ENCODE measurements at places on chromosomes 6 and 20.

DNA sequence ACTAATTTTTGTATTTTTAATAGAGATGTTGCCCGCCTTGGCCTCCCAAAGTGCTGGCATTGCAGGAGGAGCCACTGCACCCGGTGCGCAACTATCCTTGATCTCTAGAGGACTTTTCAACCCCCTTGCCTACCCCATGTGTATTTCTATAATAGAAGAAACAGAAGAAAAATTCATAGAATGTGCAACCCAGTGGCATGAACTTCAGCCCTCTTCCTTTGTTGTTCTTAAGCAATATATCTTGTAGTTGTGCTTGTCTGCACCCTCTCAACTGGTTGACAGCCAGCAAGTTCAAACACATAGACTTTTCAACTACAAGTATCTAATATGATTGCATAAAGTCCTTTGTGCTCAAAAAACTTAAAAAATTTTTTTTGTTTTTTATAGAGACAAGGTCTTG is 72.3 kb upstream of the NCOA3 start:
- DNase-seq, result no peak

- DNase-seq, result no peak
Measured at GRCh38 chr6:52524918-52525317, 51.9 kb downstream of the TRAM2 start.

- DNase-seq, result no peak
Measured at GRCh38 chr6:168015009-168015408, 17.5 kb downstream of the KIF25 start.

DNA sequence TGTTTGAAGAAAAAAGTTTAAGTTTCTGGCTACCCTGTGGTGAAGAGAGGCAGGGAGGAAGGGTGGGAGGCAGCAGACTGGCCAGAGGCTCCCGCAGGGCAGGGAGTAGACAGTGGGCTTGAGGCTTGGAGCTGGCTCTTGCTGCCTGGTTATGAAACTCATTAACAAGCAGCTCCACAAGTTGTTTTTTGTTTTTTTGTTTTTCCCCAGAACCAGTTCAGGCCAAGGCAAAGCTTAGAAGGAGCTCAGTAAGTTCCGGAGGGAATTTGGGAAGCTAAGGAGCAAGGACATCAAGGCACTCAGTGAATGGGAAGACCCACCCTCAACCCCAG is 4.0 kb downstream of the DLL1 start:
- DNase-seq, result no peak

GRCh38 chr6:44111434-44112417 is 15.5 kb downstream of the MRPL14 start:
- DNase-seq, result no peak

GRCh38 chr20:56601166-56601565 is 27.9 kb upstream of the TFAP2C start:
- DNase-seq, result no peak

DNA sequence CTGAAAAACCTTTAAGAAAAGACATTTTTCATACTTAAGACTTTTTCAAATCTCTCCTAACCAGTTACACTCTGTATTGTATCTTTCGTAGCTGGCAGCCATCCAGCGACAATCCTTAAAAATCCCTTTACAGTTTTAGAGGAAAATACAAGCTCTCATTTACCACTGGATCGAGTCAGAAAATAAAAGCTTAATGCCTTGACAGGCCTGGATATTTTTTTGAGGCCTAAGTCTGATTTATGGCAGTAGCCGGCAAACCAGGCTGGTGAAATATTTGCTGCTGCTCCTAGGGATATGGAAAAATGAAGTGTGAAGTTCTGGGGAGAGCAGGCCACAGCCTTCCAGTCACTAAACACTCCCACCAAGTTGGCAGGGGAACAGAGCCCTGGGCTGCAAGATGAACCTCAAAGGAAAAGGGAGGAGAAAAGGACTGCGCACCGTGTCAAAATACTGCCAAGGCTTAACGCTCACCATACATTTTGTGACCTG is 213.0 kb upstream of the SUPT3H start:
- DNase-seq, result no peak

GRCh38 chr20:17491041-17491440 is 40.1 kb downstream of the BFSP1 start:
- DNase-seq, result no peak

DNA sequence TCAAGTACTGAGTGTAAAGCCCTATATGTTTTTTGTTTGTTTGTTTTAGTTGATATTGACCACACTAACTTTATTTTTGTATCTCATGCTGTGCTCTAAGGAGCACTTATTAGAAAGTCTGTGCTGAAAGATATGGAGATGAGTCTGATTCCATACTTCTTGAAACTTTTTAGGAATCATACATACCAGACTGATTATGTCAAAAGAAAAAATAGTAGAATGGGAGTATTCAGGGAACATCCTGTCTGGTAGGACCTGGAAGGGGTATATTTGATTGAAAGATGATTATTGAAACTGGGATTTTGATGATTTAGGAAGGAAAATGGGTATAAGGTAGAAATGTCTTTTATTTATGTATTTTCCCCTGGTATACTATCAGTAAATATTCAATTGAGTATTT is 111.4 kb downstream of the QKI start:
- DNase-seq, result no peak

GRCh38 chr20:46696791-46697279 is 7.6 kb upstream of the TP53RK start:
- DNase-seq, result no peak

GRCh38 chr6:111985202-111985731 is 68.6 kb upstream of the CCN6 start:
- DNase-seq, result no peak

DNA sequence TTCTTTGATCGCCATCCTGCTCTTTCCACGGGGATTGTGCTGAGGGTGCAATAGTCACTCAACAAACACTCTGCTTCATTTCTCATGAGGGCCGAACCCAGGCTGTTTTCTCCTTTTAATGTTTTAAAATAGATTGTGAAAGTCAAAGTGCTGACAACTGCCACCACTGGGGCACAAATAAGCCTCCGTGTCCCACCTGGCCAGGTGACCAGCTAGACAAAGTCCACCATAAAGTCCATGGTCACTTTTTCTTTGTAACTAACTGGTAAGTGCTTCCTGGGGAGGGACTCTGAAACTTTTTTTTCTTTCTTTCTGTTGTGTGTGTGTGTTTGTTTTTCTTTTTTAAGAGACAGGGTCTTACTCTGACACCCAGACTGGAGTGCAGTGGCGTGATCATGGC is 219.8 kb downstream of the LY86 start:
- no peak for DNase-seq

DNA sequence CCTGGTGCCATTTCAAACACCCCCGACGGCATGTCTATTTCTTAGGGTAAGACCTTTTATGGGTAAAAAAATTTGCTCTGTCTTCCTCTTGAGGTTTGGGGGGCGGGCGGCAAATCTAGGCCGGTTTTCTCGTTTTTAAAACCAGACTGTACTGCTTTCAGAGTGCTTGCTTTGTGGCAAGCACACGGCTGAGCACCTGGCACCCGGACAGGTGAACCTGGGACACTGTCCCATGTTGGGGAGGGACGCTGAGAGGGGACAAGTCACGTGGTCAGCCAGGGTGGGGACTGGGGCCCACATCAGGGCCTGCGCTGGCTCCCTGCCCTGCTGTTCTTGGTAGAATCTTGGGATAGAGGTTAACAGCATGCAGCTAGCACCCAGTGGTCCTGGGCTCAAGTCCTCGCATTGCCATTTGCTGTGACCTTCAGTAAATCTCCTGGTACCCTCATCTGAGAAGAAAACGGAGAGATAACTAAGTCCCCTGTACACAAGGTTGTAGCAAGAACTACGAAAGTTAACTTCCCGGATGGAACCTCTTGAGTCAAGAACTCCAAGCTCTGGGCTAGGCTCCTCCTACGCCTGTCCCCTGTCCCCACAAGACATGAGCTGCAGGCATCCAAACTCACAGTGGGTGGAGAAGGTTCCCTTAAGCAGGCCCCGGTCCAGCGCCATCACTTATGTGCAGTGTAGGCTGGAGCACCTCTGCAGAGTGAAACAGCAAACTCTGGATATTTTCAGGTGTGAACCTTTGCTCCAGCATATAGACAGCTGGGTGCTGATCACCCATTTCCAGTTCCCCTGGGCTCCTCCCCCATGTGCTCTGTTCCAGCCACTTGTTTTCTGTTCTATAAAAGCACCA is 41.7 kb downstream of the PMEPA1 start:
- no peak for DNase-seq

DNA sequence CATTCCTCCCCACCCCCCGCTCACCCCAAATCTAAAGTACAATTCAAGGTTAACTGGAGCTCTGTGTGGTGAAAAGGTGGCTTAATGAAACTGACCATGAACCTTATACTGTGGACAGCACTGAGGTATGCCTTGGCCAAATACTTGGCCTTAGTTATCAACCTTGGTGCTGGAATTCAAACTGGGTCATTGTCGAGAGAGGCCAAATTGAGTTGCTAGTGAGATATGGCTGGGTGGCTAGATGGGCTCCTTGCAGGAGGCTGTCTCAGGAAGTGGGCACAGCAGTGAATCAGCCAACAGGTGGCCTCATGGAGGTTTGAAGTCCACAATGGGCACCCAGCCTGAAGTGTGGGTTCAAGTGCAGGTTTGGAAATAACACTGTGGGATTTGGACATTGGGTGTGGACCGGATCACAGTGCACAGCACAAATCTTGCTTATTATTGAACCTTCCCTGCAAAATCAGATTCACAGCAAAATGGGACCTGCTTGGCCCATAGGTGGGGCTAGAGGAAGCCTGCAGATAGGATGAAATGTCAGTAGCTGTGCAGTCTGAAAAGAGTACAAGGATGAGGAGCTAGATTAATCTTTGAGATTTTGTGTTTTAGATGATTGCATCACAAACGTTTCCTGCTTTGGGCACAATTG is 5.6 kb upstream of the BTBD3 start:
- DNase-seq, result no peak

DNA sequence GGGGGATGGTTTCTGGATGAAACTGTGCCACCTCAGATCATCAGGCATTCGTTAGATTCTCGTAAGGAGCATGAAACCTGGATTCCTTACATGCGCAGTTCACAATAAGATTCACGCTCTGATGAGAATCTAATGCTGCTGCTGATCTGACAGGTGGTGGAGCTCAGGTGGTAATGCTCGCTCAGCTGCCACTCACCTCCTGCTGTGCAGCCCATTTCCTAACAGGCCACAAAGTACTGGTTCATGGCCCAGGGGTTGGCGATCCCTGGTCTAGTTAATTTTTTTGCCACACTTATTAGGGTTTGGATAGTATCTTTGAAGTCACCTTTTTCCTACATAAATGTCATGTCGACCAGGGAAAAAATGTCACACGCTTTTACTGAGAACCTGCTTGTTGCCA is 96.8 kb upstream of the MLIP start:
- no peak for DNase-seq

DNA sequence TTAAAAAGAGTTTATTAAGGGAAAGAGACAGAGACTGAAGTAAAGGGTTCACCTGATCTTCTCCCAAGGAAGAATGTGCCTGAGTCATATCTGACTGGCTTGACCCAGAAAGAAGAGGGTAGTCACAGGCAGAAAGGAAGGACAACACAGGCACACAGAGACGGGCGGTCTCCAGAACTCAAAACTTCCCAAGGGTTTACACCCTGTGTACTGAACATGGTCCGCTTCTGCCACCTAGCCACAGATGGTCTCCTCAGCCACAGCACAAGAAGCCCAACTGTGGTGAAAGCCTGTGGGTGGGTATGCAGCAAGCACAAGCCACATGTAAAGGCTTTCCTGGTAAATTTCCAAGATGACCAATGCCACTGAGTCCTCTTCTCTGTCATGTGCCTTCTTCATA is 17.2 kb downstream of the UNC5CL start:
- no peak for DNase-seq

DNA sequence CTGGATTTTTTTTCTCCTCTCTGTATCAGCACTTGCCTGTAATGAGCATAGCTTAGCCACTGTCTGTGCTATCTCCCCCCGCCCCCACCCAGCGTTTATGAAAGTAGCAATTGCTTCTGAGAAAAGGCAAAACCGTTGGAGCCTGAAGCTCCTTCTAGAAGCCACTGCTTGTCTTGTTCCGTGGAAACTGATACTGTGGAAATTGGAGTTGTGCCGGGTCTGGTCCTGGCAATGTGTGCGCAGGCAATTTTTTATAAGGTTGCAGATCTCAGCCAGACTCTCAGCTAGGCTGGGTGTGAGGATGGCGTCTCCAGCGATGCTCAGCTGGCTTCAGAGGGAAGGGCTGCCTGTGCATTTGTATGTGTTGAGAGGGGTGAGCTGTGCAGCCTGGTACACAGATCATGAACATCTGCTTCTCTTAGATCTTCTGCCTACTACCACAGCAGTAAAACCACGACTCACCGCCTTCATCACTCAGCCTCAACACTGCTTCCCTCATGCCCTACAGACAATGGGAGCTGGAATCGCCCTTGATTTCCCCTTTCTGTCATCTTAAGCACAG is 72.4 kb upstream of the GTSF1L start:
- no peak for DNase-seq

- DNase-seq, result no peak
Measured at GRCh38 chr6:52537001-52537753, 39.7 kb downstream of the TRAM2 start.

GRCh38 chr6:4971851-4972250 is 32.0 kb downstream of the RPP40 start:
- no peak for DNase-seq

GRCh38 chr6:158475344-158476302 is 84.3 kb upstream of the TMEM181 start:
- DNase-seq, result no peak

DNA sequence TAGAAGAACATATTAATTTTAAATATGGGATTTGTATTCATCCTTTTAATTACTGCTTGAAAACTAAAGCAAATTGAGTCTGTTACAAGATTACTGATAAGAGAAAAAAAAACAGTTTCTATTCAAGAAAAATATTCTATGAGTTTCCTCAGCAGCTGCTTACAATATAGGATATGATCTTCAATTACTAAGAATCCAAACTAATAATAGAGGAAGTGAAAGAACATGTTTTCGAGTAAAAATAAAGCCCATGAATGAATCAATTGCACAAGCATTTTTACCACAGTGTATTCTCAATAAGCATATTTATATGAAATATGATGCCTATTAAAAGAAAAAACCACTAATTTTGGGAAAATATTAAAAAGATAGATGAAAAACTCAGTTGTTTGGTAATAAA is 63.4 kb downstream of the AHI1 start:
- DNase-seq, result no peak

DNA sequence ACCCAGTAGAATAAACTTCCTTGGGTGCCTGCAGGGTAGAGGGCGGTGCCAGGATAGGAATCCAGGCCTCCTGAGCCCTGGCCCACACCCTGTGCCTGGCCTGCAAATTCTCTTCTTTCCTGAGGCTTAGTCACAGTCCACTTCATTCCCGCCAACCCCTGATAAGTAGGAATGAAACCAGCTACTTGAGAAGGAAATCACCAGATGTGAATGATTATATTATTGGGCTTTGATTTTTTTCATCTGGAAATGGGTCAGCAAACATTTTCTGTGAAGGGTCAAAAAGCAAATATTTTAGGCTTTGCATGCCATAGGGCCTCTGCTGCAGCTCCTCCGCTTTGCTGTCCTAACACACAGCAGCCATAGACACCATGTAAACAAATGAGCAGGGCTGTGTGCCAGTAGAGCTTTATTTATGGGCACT is 50.2 kb downstream of the STK35 start:
- DNase-seq, result no peak

- DNase-seq, result no peak
Measured at GRCh38 chr6:34914358-34914757, 25.3 kb downstream of the ANKS1A start.
